Stimulated activated CD4-positive, alpha-beta T cell treated with anti-CD3 and anti-CD28 coated beads, Interleukin-1b, Interleukin-23, amount 100 ng/mL, for 4 hours (primary cell): ENCODE measurements at places on chromosomes 3 and 15.

GRCh38 chr3:189806171-189806951 lies 175.2 kb downstream of the TP63 start:
- no peak for DNase-seq

DNA sequence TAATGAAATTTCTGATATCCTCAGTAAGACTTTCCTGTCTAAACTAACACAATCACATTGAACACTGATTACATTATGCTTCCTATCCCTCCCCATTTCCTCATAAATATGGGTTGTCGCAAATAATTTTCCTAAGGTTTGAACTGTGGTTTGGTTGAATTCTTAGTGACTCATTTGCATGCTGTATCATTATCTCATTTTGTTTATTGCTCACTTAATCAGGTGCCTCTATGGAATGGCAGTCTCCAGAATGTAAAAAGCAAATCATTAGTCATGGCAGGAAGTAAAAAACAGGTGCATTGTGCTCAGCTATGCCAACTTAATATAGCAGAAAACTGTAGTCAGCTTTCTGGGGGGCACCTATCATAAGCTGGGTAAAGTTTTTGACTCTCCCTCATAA lies 216.0 kb upstream of the ZBTB20 start:
- no peak for DNase-seq

DNA sequence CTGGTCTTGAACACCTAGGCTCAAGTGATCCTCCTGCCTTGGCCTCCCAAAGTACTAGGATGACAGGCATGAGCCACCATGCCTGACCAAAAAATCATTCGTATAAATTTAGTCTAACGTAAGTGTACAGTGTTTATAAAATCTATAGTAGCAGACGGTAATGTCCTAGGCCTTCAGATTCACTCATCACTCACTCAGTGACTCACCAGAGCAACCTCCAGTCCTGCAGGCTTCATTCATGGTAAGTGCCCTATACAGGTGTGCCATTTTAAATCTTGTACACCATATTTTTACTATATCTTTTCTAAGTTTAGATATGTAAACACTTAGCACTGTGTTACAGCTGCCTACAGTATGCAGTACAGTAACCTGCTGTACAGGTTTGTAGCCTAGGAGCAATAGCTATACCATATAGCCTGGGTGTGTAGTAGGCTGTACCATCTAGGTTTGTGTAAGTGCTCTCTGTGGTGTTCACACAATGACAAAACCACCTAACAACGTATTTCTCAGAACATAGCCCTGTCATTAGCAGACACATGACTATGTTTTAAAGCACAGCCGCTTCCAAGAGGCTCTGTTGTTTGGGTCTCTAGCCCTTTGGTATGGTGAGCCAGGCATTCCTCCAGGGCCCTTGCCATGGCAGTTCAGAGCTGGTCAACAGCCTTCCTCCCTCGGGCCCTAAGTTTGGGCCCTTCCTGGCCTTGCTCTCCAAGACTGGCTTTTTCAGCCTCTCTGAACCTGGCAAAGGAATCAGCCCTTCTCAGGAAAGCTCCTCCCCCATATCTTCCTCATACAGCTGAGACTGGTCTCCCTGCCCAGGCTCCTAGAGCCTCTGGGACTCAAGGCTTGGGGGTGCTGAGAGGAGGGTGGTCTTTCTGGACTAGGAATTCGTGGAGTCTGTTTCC lies 1.9 kb upstream of the CCDC9B start:
- no peak for DNase-seq

DNA sequence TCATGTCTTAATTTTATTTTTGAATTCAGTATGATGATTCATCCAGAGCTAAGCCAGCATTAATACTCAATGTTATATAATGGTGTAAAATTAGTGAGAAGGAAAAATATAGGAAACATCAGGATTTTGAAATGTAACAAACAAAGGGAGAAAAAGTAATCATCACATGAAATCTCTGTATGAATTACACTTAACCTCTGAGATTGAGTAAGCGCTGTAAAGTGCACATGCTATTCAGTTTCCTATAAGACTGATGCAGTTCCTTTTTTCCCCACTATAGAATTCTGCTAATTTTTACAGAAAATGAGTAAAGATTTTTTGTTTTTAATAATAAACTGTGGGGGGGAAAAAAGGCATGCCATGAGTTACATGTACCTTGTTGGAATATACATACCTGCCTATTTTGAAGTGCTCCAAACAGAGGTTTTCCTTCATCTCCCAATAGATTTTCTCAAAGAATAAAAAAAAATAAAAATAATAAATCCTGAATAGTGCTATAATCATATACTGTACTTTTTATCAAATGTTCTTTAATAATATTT lies 64.0 kb upstream of the TTBK2 start:
- no peak for DNase-seq

- no peak for DNase-seq
These were observed 1.5 kb downstream of the TCAIM start for GRCh38 chr3:44340058-44340395.

DNA sequence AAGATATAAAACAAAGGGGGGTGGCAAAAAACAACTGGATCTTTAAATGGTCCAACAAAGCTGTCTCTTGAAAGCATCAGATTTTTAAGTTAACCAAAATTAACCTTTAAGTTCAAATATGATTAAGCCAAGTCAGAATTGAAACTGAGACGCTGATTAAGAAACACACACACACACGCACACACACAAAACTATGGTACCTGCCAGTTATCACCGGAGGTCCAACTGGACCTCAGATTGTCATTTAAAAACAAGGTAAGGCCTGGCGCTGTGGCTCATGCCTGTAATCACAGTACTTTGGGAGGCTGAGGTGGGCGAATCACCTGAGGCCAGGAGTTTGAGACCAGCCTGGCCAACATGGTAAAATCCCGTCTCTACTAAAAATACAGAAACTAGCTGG lies 10.4 kb downstream of the ARF4 start:
- no peak for DNase-seq

DNA sequence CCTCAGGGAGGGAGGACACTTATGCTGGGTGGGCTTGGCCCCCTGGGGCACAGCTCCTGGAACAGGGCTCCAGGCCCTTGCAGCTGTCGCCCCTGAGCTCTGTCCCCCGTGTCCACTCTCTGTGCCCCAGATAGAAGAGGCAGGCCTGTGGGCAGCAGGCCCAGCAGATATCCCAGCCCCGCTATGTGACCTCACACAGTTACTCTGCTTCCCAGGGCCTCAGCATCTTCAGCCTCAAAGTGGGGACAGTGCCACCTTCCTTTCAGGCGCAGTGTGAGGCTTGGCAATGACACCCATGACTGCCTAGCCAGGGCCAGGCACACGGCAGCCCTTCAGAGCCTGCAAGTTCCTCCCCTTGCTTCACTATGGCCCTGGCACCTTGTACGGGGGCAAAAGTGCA lies 98.4 kb downstream of the IQSEC1 start:
- no peak for DNase-seq

DNA sequence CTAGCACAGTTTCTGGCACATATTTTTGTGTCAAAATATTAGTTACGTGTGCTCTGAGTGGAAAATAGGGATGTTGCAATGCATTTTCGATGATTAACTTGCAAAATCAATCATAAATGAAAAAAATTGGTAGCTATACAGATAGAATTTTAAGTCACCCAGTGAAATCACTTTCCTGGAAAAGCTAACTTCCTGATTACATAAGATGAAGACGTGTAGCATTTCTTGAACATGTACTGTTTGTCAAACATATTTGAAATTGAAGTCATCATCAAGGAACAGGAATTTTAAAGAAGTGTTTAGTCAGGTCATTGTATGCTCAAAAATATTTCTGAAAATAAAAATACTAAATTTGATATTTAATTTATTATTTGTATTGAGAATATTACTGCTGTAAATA lies 977.7 kb downstream of the PLOD2 start:
- no peak for DNase-seq

- DNase-seq, result no peak
These were observed 705.3 kb upstream of the NAALADL2 start for GRCh38 chr3:174153871-174154270.

- DNase-seq, result no peak
These were observed 433.7 kb downstream of the SHQ1 start for GRCh38 chr3:72414481-72415016.

DNA sequence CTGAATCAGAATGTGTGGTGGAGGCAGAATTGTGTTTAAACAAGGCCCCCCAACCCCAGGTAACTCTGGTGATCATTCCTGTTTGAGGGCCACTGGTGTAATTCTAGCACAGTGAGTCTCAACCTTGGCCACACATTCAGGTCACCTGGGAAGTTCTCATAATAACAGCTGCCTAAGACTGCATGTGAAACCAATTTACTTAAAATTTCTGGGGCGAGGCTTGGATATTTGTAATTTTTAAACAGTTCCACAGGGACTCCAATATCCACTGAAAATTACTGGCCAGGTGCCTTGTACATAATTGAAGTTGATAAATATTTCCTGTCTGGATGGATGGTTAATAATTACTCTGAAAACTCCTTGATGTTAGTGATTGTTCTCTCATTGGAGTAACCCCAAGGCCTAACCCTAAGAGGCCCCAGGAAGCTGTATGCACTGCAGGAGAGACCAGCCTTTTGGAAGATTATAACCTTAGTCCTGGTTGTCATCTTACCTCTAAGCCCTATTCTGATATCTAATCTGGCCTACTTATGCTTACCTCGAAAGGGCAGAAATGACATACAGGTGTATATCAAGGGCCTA lies 25.7 kb upstream of the EPHB1 start:
- no peak for DNase-seq

DNA sequence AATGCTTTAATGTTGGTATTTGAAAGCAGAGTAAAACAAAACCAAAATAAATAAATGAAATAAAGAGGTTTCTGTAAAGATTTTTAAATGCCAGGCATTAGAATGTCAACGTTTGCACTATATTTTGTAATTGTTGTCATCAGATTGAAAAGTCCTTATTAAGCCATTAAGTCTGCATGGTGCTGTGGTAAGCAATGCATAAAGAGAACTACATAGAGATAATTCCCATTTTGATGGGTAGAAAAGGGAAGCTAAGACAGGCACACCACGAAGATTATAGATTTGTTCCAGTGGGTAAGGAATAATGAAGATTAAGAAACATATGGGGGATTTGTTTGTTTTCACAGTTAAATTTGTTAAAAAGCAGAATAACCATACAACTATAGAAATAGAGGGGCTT lies 52.5 kb upstream of the PPARG start:
- no peak for DNase-seq

DNA sequence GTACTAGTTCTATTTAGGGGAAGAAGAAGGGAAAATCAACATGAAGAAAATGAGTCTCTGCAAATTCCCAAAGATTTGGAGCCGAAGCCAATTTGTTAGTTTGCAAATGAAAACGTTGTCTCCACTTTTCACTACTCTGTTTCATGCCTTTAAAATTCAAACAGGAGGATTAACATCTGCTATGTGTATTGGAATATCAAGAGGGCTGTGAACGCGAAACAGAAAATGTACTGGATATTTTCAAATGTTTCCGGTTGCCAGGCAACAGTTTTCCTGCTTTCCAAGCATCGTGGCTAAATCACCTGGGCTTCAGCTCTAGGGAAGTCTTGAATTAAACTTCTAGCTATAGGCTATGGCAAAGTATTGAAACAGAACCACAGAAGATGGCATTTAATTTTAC lies 172.8 kb downstream of the KCNMB2 start:
- no peak for DNase-seq

DNA sequence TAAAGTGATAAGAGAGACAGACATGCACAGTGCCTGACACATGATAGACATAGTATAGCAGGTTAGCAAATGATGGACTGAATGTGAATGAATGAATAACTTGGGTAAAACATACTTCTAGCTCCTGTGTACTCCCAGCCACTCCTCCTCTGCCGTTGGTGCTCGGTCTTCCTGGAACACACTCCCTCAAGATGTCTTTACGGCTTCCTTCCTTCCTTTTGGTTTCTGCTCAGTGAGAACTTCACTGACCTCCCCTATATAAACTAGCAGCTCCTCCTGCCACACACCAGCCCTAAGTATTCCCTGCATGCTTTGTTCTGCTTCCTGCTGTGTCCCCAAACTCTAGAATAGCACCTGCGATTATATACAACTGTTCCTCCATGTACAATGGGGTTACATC lies 50.2 kb downstream of the RAD54L2 start:
- DNase-seq, result no peak

DNA sequence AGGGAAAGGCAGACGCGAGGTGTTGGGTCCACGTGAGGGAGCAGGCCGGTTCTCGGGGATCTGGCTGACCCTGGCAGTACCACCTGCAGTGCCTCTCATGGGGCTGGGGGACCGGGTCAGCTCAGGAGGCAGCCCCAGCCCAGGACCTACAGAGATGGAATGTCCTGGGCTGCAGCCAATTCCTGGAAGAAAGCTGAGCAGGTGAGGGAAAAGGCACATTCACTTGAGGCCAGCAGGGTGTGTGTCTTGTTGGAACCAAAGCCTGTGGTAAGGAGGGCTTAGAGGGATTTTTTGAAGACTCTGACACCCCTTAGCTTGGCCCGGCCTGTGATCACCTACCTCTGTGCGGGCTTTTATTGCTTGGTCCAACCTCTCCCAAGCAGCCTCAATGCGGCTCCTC lies 15.8 kb downstream of the PLA2G4B start:
- no peak for DNase-seq

DNA sequence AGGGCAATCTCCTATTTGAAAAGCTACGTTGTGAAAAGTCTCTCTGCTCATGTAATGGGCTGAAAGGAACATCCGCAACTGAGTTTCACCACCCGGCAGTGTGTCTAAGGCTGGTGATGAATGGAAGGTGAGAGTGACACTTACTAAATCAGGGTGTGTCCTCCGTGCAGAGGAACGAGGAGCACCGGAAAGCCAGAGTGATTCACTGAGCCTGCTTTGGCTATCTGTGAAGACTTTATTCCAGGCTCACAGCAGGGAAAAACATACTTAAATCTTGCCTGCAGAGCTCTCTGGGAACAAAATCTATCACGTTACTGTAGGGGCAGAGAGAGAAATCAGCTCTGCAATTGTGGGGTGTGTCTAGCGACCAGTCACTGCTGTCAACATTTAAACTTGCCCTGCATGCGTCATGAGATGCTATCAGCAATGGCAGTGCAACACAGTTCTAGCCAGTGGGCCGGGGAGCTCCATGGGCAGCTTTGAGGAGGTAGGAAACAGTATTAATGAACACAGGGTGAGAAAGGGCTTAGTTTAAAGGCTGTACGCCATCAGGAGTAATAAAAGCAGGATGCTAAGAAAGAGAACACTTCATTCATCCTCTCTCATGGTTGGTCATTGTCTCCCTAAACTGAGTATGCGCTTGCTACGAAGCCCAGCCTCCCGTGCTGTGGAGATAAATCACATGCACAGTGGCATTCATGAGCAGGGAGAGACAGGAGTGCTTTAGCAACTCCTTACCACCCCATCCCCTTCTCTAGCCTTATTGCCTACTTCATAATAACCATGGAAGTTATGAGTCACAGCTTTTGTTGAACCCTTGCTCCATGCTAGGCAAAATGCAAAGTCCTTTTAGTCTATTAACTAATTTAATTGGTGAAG lies 542.7 kb upstream of the ADAMTS9 start:
- DNase-seq, result no peak

GRCh38 chr3:192514081-192514753 lies 213.1 kb downstream of the FGF12 start:
- DNase-seq, result no peak
